ENCODE measurements at places on chromosomes 7 and 10. TPM values are rescaled to one million over a fixed set of nuclear protein-coding genes. Genes with fewer than 3 reads are reported as not detected.

Gene ANKRD61
- not detected for total RNA-seq

Gene TBATA
- not detected for total RNA-seq

DNA sequence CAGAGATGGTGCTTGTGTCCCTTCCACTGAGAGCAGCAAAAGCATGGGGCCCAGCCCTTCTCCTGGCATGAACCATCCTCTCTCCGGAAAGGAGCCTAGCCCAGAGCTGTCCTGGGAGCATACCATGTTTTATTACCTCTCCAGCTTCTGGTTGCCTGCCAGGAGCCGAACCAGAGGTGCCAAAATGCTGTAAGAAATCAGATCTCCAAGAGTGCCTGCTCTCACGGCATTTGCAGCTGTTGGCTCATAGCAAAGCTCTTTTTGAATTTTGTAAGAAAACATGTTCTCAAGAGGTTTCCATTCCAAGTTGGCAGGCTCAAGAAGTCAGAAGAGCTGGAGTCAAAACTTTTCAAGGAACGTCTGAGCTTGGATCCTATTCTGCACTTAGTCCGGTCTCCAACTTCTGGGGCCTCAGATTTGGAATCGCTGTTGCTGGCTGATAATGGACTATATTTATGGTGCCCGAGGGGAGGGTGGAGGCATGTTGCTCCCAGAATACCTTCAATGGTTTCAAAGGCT, 211.7 kb upstream of the MKI67 start:
- H3K27me3 ChIP-seq = peaks cover 7% of the 10 kb centered on the region
- no peaks in the 10 kb centered on the region for H3K36me3 ChIP-seq
- no peaks in the 10 kb centered on the region for H3K4me1 ChIP-seq
- H3K4me3 ChIP-seq = no peak overlapping the region
- no peak overlapping the region for H3K27ac ChIP-seq

DNA sequence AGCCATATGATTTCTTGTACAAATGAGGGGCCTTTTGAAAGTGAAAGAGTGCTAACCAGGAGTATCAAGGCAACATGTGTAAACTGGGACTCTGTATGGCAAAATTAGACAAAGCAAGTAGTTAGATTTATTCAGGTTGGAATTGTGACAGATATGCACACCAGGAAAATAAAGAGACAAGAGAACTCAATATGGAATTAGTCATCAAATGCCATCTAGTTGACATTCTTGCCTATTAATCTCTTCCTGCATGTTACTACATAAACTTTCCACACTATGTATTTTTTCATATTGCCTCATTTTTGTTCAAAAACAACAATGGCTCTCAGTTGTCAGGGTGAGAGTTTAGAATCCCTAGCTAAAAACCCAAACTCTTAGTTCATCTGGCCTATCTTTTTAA, 799.0 kb downstream of the NRG3 start:
- H3K36me3 ChIP-seq = no peaks in the 10 kb centered on the region
- no peak overlapping the region for H3K4me3 ChIP-seq
- no peak for DNase-seq
- no peaks in the 10 kb centered on the region for H3K4me1 ChIP-seq

DNA sequence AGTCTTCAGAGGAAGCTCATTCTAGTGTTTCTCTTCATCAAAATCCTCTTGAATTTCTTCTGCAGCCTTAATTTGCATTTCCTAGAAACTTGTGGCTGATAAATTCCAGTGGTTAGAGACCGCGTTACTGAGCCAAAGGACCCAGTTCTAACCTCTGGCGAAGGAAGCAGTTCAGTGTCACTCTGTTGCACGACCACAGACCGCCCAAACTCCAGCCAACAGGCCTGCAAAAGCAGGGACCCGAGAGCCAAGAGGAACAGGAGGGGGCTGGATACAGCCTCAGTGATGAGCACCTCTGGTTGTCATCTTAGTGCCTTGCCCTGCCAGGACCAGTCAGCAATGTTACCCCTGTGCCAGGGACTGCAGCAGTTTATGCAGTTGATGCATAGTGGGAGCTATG, 70.0 kb downstream of the AFAP1L2 start:
- H3K4me1 ChIP-seq = peaks cover 40% of the 10 kb centered on the region
- no peak overlapping the region for H3K4me3 ChIP-seq
- H3K27me3 ChIP-seq = peaks cover 5% of the 10 kb centered on the region

- H3K4me3 ChIP-seq = peak overlapping the region; percentile 46
- H3K27ac ChIP-seq = no peak overlapping the region
- no peak for DNase-seq
- peaks cover 26% of the 10 kb centered on the region for H3K4me1 ChIP-seq
- no peaks in the 10 kb centered on the region for H3K36me3 ChIP-seq
- peaks cover 85% of the 10 kb centered on the region for H3K27me3 ChIP-seq
These were observed 7.2 kb downstream of the HOXA13 start for GRCh38 chr7:27192546-27193334.

GRCh38 chr7:73722785-73723184, 3.3 kb upstream of the STX1A start:
- peaks cover 14% of the 10 kb centered on the region for H3K4me1 ChIP-seq
- no peak for DNase-seq
- H3K4me3 ChIP-seq = no peak overlapping the region
- no peaks in the 10 kb centered on the region for H3K36me3 ChIP-seq
- peaks cover 4% of the 10 kb centered on the region for H3K27me3 ChIP-seq

Gene TMEM72
- total RNA-seq = not detected

DNA sequence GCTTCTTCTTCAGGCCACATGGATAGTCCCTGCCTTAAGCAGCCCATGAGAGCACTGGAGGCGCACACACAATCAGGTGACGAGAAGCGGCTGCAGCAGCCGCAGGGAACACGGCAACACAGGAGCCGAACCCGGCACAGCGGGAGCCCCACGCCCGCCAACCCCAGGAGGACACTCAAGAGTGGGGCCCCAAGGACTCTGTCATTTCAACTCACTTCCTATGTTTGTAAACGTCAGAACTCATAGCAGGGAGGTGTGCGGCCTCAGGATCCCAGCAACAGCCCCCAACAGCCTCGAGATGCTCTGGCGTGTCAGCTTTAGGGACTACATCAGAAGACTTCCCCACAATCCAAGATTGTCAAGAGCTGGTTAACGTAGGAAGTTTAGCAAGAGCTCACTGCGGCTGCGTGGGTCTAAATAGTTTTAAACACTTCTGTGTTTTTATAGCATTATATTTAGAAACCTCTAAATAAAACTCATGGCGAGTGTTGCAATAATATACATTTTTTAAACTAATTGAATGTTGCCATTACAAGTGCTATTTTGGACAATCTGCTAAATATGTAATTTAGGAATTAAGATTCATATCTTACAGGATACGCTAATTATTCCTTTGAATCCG, 123.4 kb downstream of the MAD1L1 start:
- H3K27ac ChIP-seq = no peak overlapping the region
- DNase-seq = no peak
- H3K4me1 ChIP-seq = peaks cover 50% of the 10 kb centered on the region

Gene CNTNAP2
- total RNA-seq = not detected

Gene MGAM2
- not detected for total RNA-seq

GRCh38 chr10:112713411-112713810, 236.6 kb upstream of the TCF7L2 start:
- no peak for DNase-seq
- H3K4me1 ChIP-seq = no peaks in the 10 kb centered on the region
- peaks cover 6% of the 10 kb centered on the region for H3K36me3 ChIP-seq
- H3K27ac ChIP-seq = no peak overlapping the region
- no peaks in the 10 kb centered on the region for H3K27me3 ChIP-seq

All from activated CD8-positive, alpha-beta T cell treated with anti-CD3 and anti-CD28 coated beads for 36 hours (primary cell).